ENCODE measurements at places on chromosomes 6 and 20.

DNA sequence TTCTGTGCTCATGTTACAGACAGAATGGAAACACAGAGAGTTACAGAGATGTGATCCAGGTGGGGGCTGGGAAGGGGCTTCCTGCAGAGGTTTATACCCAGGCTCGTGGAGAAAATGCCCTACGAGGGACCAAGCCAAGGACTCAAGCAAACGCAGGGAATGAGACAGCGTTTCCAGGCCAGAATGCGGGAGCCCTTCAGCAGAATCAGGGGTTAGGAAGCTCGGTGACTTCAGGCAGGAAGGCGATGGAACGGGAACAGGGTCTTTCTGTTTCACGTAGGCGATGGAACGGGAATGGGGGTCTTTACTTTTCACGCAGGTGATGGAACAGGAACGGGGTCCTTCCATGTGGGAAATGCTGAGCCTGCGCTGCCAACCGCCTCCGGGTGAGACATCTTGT, 82.6 kb downstream of the THBS2 start:
- DNase-seq = no peak

DNA sequence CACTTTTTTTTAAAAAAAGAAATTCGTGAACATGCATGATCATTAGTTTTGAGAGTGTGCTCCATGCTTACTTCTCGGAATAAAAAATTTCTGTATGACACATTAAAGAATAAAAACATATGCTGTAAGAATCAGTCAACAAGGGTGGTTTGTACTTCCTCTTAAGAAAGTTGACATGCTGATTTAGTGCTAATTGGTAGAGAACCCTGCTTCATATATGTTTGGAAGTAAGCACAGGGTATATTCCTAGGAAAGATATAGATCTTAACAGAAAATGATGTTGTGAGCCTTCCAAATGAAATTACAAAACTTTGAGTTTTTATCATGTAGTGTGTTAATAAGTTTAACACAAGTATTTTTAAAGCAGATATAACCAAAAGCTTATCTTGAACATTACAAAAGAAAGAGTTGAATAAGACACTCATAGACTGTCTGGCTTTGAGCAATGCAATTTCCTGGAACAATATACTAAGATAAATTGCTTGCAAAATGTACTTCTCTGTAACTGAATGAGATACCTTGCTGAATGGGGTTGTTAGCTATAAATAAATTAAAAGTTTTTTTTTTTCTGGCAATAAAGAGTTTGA, 13.8 kb upstream of the VIP start:
- DNase-seq = no peak

GRCh38 chr20:44070139-44070900, 116.7 kb downstream of the JPH2 start:
- DNase-seq = no peak

DNA sequence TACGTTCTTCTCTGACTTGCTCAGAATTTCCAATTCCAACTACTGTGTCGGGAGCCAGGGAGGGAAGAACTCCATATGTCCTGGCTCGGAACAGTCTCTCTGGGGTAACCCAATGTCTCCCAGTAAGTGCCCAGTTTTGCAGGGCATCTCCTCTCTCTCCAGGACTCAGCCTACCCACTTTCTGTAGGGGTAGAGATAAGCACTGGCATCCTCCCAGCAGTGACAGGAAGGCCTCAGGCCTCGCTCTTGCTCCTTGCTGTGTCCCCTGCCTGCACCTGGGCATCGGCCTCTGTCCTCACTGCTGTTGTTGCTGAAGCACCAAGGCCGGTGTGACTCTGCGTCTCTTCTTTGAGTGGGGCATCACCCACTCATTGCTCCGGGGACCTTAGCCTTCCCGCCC, 388.9 kb upstream of the JARID2 start:
- no peak for DNase-seq

DNA sequence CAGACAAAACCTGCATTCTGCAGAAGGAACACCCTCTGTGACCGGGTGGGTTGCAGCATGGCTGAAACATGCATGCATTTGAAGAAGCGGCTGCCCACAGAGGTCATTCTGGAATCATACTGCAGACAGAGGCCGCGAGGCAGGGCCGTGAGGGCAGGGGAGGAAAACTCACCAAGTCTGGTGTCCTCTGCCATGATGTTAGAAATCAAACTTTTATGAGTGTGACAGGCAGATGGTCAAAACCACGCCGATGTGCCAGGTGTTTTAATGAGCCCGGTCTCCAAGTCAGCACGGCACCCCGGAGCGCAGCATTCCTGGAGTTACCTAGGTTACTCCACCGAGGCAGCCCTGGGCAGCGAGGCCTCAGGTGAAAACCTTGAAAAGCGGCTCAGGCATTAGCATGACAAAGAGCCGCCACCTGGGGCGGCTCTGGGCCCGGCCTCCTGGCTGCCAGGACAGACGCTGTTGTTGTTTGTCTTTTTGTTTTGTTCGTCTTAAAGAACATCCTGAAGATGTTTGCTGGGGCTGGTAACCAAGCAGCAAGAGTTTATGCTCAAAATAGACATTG, 255.6 kb downstream of the ERMARD start:
- no peak for DNase-seq

DNA sequence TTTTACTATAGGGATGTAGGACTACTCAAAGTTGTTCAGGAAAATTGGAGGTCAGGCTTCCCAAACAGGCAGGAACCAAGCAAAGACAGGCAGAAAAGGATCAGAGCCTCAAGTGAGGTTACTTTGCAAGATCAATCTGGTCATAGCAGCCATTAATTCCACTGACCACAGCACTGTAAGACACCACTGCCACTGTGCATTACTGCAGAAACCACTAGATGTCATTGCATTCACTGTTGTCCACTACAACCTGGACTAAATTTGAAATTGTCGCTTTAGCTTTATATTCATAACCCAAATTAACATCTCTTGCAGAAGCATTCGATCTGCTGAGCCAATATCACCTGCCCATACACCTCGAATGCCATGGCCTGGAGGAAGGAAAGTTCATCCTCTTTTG, 126.9 kb upstream of the UFL1 start:
- no peak for DNase-seq

GRCh38 chr20:58518387-58518786, 3.2 kb upstream of the APCDD1L start:
- DNase-seq = no peak

- no peak for DNase-seq
These were observed 213.1 kb downstream of the PREX1 start for GRCh38 chr20:48614593-48615274.

- no peak for DNase-seq
These were observed 5.9 kb upstream of the PTPN1 start for GRCh38 chr20:50504231-50504823.

- no peak for DNase-seq
These were observed 6.6 kb downstream of the SENP6 start for GRCh38 chr6:75608304-75608703.

GRCh38 chr6:28816909-28817807, 106.6 kb downstream of the TRIM27 start:
- no peak for DNase-seq

DNA sequence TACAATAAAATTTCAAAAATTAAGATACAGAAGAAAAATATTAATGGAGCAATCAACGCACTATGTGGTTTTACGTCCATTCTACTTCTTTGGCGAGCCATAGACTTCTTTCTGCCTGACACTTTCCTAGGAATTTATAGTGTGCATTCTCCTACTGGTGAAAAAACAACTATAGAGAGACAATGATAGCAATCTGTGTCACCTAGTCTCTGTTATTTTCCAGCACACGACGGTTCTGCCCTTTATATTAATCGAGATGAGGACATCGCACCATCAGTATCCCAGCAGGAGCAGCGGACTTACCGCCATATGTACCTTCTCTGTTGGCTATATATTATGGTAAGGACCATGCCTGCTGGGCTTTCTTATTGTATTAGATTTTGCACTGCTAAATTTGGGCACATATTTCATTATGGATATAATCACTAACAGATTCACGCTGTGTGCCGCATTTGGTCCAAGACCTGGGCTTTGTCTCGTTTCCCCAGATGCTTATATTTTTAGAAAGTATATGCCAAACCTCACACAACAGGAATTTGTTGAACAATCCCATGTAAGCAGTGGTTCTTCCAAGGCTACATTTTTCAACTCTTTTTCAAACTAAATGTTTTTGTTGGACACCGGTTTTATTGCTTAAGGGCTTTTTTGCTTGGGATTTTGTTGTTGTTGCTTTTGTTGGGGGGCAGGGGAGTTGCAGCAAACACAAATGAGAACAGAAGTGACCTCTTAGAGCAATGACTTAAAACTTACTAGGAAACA, 166.4 kb downstream of the ADAT2 start:
- no peak for DNase-seq

GRCh38 chr6:90293319-90293953, 3.2 kb downstream of the BACH2 start:
- DNase-seq = no peak

GRCh38 chr6:28206928-28207509, 18.1 kb upstream of the ZSCAN9 start:
- no peak for DNase-seq

DNA sequence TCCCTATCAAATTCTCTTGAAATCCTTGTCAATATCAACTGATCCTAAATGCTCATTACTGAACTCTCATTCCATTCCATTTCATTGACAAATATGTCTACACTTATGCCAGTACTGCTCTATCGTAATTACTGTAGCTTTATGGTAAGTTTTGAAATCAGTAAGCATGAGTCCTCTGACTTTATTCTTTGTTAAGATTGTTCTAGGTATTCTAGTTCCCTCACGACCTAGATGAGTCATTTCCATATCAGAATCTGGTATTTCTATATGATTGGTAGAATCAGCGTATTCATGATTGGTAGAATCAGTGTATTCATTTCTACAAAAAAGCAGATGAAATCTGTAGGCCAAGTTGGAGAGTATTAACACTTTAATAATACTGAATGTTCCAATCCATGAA, 318.6 kb upstream of the RUNX2 start:
- no peak for DNase-seq

GRCh38 chr6:125818225-125818657, 27.5 kb downstream of the NCOA7 start:
- DNase-seq = no peak

DNA sequence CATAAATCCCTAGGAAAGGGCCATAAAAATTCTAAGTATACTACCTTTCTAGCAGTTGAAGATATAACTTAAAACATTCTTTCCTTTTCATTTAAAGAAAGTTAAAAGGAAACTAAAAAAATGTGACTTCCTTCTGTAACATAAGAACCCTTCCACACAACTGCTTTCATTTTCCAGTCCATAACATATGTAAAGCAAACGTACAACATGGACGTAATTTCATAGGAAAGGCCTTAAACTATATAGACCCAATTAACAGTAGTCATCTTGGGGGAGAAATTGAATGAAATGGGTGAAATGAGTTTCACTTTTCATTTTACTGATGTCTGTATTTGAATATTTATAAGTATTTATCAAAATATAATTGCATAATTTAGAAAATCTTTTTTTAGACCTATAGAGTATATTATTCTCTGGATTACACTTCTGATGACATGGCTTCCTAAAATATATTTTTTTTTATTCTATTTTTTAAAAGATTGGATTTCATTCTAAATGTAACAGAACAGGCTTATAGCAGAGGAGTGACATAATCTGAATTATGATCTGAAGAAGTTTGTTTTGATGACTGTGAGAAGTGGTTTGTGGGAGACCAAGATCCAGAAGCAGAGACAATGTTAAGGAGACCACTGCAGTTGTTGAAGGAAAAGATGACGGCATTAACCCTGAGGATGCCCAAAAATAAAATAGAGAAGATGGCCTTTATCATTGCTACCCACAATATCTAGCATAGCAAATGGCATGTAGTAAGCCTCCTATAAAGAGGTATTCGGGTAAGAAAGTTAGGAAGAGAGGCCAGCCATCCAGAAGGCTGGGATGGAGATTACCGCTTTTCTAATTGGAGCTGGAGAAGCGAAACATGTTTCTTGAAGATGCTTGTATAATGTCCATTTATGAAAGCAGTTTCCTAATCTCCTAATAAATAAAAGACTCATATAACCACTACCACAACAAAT, 260.4 kb downstream of the PTPRK start:
- DNase-seq = no peak

DNA sequence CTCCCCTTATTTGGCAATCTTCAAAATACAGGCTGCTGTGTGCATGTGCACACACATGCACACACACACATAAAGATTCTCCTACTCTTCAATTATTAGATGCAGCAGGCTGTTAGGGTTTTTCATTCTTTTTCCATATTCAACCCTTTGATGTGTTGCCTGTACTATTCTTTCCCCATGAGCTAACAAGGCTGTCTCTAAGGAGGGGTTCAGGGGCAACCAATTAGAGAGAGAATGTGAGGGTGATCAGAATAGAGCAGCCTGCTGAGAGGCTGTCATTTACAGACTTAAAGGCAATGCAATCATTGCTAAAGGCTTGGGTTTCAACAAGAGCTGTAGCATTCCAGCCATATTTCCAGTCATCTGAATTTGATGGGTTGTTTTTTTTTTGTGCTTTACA, 467.4 kb upstream of the ID4 start:
- DNase-seq = no peak

DNA sequence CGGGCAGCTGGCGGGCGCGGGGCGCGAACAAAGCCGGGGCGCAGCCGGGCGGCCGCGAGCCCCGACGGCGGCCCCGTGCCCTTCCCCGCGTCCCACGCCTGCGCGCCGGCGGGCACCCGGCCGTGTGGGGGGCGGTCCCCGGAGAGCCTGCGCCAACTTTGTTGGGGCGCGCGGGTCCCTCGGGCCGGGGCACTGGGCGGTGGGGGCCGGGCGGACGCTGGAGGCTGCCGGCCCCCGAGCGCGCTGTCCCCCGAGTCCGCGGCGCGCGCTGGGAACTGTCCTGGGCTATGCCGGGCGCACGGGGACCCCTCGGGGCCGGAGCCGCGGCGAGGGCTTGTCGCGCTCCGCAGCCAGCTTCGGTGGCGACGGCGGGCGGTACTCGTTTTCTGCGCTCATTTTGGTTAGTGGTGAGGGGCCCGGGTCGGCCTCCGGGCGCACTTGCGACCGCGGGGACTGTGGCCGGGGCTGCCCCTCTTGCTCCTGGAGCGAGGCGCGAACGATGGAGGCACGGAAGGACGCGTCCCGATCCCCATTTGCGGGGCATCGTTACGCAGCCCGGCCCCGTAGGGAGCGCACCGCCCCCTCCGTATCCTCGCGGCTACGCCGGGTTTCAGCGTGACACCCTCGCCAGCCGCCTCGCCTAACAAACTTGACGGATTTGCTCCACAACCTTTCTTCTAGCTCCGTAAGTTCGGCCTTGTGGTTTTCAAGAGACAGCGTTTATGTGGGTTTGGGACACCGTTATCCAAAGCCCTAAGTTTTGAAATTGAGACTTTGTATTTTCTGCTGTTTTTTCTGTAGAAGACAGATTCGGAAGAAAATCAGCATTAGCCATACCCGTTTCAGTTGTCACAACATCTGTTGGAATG, 622 bp downstream of the SS18L1 start:
- no peak for DNase-seq

- DNase-seq = no peak
These were observed 37.6 kb upstream of the SUPT3H start for GRCh38 chr6:45415315-45415714.

GRCh38 chr6:151179321-151179720, 60.4 kb upstream of the AKAP12 start:
- no peak for DNase-seq

GRCh38 chr6:16305246-16305725, 66.9 kb downstream of the GMPR start:
- DNase-seq = no peak
